NCI-H1105 (cell line): ENCODE measurements at places on chromosomes 12 and 14.
A peak's percentile ranks its signal among the peaks of the same experiment; 100 is the strongest.

DNA sequence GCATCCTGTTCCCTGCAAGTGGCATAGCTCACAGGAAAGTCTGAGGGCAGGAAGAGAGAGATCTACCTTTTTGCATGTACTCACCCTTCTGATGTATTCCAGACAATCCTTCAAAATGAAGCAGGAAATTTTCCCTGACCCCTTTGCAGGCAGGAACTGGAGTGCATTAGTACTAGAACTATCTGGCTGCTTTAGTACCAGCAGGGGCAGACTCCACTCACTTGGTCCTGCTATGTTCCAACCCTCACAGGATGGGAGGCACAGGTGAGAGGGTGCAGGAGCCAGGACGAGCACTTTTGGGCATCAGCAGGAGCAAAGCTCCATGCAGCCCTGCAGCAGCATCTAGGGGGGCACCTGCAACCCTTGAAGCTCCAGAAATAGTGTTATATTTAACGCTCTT lies 116.3 kb upstream of the IGF1 start:
- no peak for DNase-seq

DNA sequence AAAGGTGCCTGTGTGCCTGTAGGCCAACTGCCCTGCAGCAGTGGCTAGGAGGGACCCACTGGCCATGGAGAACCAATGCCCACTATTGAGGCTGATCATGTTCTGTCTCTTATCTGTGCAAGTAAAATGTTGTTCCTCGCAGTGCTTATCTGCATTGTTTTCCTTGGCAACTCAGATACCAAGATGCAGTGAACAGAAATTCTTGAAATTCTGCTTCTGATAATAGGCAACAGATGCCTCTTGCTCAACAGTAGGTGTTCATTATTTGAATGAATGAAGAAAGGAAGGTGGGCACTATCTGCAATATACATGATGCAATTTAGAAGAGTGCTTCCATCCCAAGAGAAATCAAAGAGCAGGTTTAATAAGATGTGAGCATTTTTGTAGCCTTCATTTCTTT lies 232.2 kb downstream of the NUAK1 start:
- DNase-seq = no peak

- no peak for DNase-seq
Observed at GRCh38 chr12:48198672-48198971, 4.5 kb downstream of the OR10AD1 start.

GRCh38 chr12:62919838-62920237 lies 15.1 kb downstream of the PPM1H start:
- DNase-seq = peak; percentile 92

DNA sequence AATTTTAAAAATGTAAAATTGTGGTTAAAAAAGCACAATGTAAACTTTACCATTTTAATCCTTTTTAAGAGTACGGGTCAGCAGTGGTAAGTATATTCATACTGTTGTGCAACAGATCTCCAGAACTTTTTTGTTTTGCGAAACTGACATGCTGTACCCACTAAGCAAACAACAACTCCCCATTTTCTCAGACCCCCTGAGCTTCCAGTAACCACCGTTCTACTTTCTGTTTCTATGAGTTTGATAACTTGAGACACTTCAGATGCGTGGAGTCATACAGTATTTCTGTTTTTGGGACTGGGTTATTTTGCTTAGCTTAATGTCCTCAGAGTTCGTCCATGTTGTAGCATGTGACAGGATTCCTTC lies 38.0 kb downstream of the CHST11 start:
- DNase-seq = no peak

DNA sequence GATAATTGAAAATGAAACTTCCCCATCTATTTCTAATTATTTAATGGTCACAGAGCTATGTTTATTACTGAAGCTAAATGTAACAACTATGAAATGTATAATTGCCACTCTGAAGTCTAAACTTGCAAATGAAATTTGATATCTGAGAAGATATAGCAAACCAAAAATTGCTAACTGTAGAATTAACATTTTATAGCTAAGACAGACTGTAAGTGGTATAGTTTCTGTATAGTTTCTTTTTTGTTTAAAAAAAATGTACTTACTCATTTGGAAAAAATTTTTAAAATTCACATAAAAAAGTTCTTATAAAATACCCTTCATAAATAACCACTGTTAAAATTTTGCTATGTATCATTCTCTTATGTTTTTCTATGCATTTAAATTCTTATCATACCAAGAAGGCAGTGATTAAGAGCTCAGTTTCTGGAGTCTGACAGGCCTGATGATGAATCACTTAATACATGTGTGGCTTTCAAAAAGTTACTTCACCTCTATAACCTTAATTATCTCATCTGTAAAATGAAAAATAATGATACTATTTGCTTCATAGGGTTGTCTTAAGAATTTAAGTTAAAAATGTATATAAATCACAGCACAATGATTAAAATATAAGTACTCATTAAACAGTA lies 214.7 kb upstream of the GARIN2 start:
- DNase-seq = no peak

- DNase-seq = no peak
Observed at GRCh38 chr12:121165316-121165715, 32.6 kb downstream of the P2RX7 start.

GRCh38 chr14:91021115-91021514 lies 39.3 kb downstream of the RPS6KA5 start:
- DNase-seq = no peak

- DNase-seq = no peak
Observed at GRCh38 chr12:127054531-127054930, 1212.4 kb upstream of the TMEM132C start.

GRCh38 chr12:111339321-111339938 lies 29.5 kb downstream of the PHETA1 start:
- no peak for DNase-seq

DNA sequence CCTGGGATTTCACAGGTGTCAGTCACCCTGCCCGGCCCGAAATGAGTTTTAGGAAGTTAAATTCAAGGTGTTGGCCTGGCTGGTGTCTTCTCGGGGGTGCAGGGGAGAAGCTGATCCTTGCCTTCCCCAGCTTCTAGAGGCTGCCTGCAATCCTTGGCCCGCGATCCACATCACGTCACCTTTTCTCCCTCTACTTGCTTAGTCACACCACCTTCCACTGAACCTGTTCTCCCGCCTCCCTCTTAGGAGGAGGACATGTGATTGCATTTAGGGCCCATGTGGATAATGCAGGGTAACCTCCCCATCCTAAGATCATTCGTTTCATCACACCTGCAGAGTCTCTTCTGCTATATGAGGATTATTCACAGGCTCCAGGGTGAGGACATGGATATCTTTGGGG lies 25.4 kb upstream of the ATXN2 start:
- no peak for DNase-seq

GRCh38 chr12:25629341-25629740 lies 76.3 kb upstream of the LMNTD1 start:
- no peak for DNase-seq

- DNase-seq = no peak
Observed at GRCh38 chr14:62443796-62444195, 601.5 kb downstream of the KCNH5 start.

DNA sequence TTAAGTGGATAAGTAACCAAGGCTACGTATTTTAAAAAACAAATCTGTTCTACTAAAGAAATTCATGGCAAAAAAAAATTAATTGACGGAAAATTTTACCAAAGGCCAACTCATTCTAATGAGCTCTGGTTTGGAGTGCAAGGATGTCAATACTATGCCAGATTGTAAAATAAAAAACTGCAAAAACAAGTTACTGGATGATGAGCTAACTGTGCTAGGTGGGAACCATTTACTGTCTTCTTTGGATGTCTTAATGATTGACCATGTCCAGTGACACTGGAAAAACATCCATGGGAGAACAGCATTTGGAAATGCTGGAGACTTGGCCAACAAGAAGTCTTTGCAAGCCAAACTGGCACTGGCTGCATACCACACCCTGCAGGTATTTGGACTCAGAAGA lies 41.6 kb downstream of the KITLG start:
- no peak for DNase-seq

GRCh38 chr12:53807322-53807860 lies 55.6 kb upstream of the CISTR start:
- DNase-seq = no peak

GRCh38 chr12:59010118-59010517 lies 89.8 kb upstream of the LRIG3 start:
- DNase-seq = no peak

- DNase-seq = no peak
Observed at GRCh38 chr14:104249089-104249488, 110.7 kb downstream of the KIF26A start.

DNA sequence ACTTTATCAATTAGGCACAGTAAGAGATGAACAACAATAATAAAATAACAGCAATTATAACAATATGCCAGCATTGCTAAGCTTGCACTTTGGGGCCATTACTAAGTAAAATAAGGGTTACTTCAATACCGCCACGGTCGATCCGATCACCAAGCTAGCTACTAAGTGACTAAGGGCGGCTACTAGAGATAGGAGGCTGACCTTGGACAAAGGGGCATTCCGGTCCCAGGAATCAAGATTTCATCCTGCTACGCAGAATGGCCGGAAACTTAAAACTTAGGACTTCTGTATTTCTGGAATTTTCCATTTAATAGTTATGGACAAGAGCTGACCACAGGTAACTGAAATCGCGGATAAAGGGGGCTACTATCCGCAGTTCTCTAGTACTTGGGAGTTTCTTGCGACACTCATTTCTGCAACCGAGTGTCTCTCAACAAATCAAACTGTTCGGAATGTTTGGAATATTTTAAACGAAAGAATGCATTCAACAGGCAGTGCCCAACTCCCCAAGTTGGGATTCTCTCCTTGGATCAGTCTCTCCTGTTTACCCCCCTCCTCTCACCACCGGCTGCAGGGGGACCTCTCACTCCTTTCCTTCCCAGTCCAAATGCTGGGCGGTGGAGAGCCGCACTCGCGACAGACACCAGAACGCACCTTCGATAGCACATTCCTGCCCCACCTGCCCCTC lies 650 bp downstream of the HEBP1 start:
- no peak for DNase-seq

GRCh38 chr12:11880381-11880780 lies 190.4 kb upstream of the BCL2L14 start:
- no peak for DNase-seq

GRCh38 chr12:58029260-58029659 lies 87.9 kb downstream of the ATP23 start:
- DNase-seq = no peak

GRCh38 chr12:80837342-80837978 lies 100.3 kb downstream of the LIN7A start:
- DNase-seq = peak; percentile 21

DNA sequence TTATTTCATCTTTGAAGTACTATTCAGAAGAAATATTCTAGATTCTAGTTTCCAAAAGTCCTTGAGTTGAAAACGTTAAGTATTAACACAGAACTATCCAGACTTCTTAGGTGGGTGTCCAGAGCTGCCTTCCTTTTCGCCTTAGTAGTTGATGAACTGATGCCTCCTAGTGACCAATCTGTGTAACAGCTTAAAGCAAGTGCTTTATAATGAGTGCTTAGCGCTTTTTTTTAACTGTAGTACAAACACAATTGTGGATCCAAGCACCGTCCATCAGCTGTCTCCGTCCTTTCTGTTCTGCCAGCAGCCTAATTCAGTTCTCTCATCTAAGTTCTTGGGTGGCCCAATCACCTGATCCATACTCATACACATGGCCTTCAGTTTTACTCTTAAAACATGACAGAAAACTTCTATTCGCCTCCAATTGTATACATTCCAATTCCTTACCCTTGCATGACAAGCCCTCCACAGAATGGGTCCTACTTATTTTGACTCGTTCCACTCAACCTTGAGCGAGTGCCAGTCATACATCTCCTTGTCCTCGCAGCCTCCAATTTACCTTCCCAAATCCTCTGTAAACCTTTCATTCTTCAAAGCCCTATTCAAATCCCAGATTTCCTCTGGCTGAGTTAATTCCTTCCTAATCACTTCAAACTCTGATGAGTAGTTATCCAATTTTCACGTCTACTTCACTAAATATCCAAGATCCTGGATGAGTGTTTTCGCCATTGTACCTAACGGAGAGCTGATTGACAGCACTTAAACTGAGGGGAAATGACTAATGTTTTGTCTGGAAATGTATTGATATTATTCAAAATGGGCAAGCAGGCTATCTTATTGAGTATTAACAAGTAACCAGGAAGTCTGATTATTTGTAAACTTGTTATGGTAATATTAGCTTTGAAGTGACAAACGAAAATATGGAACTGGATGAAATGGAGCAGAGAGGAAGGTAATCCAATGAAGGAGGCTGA lies 5.8 kb upstream of the PHLDA1 start:
- DNase-seq = peak; percentile 72

- no peak for DNase-seq
Observed at GRCh38 chr14:101460986-101461750, 100.1 kb upstream of the DIO3 start.

DNA sequence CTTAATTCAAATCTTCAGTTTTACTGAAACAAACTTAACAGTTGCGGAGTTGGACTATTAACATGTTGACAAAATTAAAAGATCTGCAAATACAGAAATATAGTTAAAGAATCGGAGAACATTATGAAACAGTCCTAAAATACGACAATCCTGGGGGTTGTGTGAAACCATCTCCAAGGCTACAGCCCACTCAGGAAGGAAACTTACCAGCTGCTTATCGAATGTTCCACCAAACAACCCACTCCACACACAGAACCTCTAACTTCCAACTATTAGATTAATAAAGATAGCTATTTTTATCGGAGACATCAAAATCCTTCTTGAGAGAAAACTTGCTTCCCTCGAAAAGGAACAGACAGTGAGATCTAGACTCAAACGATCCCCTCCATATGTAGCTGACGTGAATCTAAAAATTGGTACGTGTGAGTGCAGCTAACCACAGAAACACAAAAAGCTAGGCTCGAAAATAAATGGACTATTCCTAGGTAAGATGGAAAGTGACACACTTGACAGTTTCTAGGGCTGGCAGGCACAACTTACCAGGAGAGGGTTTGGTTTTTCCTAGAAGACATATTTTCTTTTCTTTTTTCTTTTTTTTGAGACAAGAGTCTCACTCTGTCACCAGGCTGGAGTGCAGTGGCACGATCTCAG lies 12.9 kb downstream of the VPS37B start:
- no peak for DNase-seq

- no peak for DNase-seq
Observed at GRCh38 chr14:69312608-69313007, 52.6 kb downstream of the GALNT16 start.

DNA sequence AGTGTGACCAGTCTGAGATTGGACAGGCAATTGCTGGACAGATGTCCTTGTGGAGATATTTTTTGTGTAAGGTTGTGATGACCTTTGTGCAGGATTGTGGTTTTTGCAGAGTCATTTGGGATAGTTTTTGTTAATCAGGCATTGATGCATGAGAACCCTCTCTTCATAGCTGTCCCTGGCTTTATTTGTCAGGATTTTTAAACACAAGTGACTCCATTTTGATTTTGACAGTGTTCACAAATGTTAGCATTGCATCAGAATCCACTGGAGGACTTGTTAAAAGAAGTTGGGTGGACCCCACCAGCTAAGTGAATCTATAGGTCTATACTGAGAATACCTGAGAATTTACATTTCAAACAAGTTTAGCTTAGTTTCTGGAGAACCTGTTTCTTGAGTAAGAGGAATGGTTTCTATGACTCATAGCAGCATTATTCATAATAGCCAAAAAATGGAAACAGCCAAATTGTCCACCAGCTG lies 11.8 kb downstream of the FNTB start:
- no peak for DNase-seq

GRCh38 chr12:95277139-95277538 lies 59.5 kb downstream of the VEZT start:
- no peak for DNase-seq
